ENCODE measurements at places on chromosomes 1 and 21.

DNA sequence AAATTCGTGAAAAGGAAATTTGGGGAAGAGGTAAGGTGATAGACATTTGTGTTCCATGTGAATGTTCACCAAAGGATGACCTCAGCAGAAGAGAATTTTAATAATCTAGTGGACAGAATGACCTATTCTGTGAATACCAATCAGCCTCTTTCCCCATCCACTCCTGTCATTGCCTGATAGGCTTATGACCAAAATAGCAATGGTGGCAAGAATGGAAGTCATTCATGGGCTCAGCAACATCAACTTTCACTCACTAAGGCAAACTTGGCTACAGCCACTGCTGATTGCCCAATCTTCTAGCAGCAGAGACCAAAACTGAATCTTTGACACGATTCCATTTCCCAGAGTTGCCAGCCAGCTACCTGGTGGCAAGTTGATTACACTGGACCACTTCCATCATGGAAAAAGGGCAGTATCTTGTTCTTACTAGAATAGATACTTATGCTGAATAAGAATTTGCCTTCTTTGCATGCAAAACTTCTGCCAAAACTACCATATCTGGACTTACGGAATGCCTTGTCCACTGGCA, 348.7 kb upstream of the PBX1 start:
- no peak for DNase-seq

- peak; percentile 76 for DNase-seq
Observed at GRCh38 chr21:31580866-31581276, 78.6 kb upstream of the SOD1 start.

DNA sequence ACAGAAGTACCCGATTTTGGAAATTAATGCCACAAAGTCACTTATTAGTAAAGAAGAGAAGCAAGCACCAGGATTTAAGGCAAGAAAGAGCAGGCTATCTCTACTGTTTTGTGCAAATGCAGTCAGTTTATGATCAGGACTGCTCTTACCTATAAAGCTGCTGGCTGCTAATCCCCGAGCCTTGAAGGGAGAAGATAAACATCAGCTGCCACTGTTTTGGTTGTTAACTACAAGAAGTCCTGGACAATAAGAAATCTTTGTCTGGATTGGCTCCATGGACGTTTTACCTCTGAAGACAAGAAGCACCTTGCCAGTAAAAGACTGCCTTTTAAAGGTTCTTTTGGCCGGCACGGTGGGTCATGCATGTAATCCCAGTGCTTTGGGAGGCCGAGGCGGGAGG, 21.4 kb downstream of the FRRS1 start:
- no peak for DNase-seq

- no peak for DNase-seq
Observed at GRCh38 chr1:214496126-214496525, 55.3 kb downstream of the PTPN14 start.

DNA sequence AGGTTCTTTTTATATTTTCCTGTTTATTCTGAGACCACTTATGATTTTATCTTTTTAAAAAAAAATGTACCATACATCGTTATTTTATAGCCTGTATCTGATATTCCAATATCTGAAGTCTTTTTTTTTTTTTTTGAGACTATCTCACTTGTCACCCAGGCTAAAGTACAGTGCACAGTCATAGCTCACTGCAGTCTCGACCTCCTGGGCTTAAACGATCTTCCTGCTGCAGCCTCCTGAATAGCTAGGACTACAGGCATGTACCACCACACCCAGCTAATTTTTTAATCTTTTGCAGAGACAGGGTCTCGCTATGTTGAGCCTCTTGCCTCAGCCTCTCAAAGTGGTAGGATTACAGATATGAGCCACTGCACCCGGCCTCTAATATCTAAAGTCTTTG, 25.1 kb downstream of the BCAR3 start:
- no peak for DNase-seq

- DNase-seq = no peak
Observed at GRCh38 chr21:33070744-33070997, 730 bp downstream of the OLIG1 start.

GRCh38 chr1:24928689-24929397, 1.2 kb downstream of the RUNX3 start:
- DNase-seq = peak; percentile 57

DNA sequence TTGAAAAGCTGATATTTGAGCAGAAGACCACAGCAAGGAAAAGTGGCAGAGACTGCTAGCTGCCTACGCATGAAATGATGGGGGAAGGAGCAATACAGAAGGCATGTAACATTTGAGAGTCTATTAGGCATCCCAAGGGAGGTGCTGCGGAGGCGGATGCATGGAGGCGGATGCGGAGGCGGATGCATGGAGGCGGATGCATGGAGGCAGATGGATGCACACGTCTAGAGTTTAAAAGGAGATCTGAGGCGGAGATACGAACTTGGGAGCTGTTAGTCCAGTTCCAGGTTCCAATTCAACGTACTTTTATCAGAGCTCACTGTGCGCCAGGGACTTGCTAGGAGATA, 744 bp upstream of the DDX20 start:
- DNase-seq = peak; percentile 19

DNA sequence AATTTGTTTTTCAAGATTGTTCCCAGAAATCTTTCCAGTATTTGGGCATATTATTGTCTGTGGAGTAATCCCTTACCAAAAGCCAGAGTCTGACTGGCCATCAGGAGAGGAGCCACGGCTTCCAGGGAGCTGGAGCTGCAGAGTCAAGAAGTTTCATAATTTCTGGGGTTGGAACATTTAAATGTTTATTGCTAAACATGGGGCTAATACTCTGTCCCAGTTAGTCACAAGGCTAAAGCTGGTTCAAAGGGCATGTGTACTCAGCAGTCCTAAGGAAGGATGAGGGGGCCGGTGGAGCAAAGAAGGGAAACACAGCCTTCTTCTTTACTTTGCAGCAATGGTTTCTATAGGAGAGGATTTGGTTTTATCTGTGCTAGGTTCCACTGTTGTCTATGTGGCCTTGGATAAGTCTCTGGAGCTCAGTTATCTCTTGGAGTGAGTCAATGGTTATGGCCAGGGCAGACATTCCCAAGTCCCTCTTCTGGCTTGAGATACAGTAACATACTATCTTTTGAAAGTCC, 9.5 kb downstream of the DENND2D start:
- no peak for DNase-seq

DNA sequence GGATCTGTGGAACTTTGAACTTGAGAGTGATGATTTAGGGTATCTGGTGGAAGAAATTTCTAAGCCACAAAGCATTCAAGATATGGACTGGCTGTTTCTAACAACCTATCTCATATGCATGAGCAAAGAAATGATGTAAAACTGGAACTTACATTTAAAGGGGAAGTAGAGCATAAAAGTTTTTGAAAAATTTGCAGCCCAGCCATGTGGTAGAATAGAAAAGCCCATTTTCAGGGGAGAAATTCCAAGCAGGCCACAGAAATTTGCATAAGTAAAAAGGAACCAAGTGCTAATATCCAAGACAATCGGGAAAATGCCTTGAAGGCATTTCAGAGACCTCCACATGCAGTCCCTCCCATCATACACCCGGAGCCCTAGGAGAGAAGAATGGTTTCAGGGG, 15.7 kb downstream of the RIIAD1 start:
- no peak for DNase-seq

DNA sequence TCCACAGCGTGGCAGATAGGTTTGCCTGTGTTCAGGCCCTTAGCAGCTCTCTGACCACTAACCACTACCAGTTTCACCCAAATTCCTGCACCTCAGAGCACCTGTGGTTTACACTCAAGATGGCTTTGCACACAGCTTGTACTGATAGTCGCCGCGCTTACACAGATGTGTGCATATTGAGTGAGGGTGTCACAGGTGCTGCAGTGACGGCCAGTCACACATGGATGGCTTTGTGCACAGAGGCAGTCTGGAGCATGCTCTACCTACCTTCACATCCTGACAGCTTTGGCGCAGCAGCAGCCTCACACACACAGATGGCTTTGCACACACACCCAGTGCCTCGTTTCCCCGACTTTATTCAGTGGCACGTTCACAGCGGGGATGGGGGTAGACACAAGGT, 7.5 kb downstream of the DMAP1 start:
- no peak for DNase-seq

- DNase-seq = no peak
Observed at GRCh38 chr1:30538226-30538992, 185.0 kb downstream of the MATN1 start.

GRCh38 chr1:47819574-47819888, 177.7 kb downstream of the TRABD2B start:
- no peak for DNase-seq

GRCh38 chr1:168365719-168366479, 85.2 kb downstream of the TBX19 start:
- no peak for DNase-seq

- no peak for DNase-seq
Observed at GRCh38 chr1:12505231-12505630, 112.8 kb downstream of the DHRS3 start.

DNA sequence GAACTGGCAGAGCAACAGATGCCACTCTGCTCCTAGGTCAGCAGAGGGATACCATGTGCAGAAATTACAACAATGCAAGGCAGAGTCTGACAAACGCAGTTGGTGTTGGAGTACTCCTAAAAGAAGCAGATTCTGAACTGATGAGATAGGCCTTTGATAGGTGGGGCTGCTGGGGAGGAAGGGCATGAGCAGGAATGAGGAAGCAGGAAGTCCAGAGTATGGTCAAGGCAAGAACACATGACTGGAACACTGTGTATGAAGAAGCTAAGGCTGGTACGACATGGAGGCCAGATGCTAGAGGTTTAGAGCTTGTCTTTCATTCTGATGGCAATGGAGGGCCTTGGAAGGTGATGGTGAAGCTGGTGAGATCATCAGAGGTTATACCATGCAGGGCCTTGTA, 11.5 kb upstream of the THRAP3 start:
- no peak for DNase-seq

DNA sequence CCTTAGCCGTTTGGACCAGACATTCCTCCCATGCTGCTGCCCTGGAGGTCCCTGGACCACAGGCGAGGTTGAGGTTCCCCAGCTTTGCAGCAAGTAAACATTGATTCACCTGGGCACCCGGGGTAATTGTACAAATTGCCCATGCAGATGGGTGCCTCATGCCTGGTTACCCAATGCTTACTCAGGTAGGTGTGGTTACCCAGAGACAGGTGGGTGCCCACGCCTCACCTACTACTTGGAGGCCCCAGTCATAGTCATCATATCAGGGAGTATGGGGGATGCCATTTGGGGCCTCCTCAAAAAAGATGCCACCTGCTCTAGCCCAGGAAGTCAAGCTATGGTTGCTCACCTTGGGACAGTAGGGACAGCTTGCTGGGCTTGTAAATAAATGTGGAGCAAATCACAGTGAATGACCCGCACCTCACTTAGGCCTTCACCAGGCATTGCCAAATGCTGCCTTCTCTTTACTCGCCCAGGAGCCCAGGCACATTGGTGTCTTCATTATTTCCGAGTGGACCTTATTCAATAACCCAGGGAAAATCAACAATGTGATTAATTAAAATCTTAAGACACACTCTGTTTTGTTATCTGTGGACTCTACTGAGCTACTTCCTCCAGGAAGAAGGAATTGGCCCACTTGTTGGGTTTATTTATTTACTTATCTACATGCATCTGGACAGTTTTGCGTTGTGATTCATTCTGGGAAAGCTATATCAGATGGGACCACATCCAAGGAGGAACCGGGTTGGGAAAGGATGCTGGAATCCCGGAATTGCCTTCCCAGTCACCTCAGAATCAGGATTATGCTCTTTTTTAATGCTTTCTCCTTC, 35.6 kb upstream of the GRHL3 start:
- no peak for DNase-seq

All from stimulated activated CD4-positive, alpha-beta T cell treated with anti-CD3 and anti-CD28 coated beads, Interleukin-4, amount 100 ng/mL, for 4 hours (primary cell).